ENCODE measurements at places on chromosomes 12 and 14.

GRCh38 chr12:52056801-52057637 lies 5.8 kb downstream of the NR4A1 start:
- peak; percentile 23 for DNase-seq

GRCh38 chr14:104546591-104547309 lies 32.8 kb upstream of the C14orf180 start:
- no peak for DNase-seq

- DNase-seq = no peak
Measured at GRCh38 chr12:90987520-90987919, 17.3 kb downstream of the EPYC start.

DNA sequence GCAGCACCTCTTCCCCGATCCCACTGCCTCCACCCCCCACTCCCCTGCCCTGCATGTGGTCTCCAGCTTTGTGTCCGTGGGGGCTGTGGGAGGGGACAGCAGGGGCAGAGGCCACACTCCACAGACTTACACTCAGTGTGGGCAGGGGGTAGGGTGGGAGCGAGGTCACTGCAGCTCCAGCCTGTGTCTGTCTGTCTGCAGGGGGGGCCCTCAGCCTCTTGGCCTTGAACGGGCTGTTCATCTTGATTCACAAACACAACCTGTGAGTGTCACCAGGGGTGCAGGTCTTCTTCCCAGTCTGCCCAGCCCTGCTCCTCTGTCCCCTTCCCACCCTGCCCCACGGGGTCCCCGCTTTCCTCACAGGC lies 6.5 kb downstream of the NOC4L start:
- DNase-seq = no peak

- DNase-seq = no peak
Measured at GRCh38 chr14:55052269-55052930, 953 bp downstream of the MAPK1IP1L start.

- no peak for DNase-seq
Measured at GRCh38 chr12:18966954-18967353, 162.6 kb upstream of the PLEKHA5 start.

DNA sequence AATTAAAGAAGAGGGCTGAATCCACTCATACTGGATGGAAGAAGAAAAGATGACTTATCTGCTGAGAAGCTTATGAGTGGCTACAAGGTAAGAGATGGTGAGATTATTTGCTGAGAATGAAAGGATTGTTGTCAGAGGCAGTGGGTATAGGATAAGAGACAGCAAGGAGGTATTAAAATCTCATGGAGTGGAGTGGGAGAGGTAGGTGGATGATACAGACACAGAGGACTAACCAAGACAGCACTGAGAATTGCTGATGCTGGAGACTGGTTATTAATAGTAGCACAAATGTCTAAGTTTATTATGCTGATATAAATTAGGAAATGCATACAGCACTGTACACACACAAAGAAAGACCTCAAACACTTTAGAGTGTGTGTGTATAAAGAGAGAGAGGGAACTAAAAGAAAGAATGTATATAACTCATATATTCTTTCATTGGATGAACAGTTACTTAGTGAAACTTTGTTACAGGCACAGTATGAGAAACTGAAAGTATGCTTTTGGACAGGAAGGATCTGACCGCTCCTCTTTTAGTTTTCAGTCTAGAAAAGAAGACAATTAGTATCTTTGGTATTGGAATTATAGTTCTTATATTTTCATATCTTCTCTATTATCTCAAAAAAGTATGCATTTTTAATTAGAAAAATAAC lies 543.1 kb downstream of the LRFN5 start:
- no peak for DNase-seq

GRCh38 chr12:91133871-91134270 lies 22.6 kb upstream of the LUM start:
- DNase-seq = no peak

DNA sequence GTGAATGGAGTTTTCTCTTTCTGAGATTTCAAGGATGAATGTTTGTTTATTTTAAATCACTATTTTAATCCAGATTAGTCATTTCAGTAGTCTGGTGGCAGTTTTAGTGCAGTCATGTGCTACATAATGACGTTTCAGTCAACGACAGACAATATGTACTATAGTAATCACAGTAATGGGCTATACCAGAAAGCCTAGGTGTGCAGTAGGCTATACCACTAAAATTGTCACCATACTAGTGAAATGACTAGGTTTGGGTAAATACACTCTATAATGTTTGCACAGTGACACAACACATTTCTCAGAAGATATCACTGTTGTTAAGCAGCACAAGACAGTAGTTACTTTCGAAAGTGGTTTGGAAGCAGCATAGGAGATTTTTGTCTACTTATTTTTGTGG lies 203.1 kb downstream of the ETNK1 start:
- DNase-seq = no peak

DNA sequence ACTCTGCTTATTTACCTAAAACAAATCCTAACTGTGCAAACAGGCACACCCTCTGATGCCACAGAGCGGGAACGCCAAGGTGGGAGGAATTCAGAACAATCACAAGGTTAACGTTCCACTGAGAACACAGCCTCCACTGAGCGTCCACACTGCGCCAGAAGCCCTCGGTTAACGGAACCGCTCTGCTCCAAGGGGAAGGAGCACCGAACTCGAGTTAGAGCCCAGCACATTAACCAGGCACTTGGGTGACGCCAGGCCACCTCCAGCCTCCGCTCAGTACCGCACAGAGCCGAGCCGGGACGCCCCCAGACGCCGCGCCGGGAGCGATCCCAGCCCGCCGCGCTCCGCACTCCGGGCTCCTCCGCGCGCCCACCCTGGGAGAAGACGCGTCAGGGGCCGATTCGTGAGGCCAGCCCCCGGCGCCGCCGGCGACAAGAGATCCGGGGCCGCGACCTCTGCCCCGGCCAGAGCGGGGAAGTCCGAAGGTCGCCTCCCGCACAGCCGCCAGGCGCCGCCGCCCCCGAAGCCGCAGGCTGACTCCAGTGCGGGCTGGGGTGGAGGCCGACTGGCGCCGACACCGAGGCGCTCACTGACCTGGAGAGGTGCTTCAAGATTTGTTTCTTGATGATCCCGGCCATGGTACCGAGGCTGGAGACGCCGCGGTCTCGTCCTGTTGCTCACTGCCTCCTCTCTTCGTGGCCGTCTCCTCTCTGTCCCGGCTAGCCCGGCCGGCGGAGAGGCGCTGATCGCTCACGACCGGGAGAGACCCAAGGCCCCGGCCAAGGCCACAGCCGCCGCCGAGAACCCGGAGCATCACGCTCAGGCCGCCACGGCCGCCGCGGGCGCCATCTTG lies 450 bp downstream of the BLTP3B start:
- peak; percentile 43 for DNase-seq

- DNase-seq = no peak
Measured at GRCh38 chr14:39827901-39828655, 395.8 kb upstream of the FBXO33 start.

DNA sequence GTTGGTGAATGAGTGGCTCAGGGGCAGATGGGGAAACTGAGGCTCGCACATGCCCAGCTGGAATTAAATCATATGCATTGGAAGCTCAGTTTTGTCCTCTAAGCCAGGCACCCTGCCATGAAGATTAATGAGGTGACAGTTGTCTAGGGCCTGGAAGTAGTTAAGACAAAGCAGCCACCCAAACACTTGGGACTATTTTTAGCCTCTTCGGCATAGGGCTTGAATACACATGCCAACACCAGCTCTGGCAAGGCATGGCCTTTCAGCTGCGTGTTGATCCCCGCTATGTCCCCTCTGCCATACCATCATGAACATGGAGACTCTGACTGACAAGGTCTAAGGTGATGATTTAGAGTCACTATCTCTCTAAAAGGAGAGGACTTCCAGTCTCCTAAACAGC lies 250.2 kb downstream of the KSR2 start:
- DNase-seq = no peak

- DNase-seq = no peak
Measured at GRCh38 chr12:121812320-121812871, 8.6 kb downstream of the SETD1B start.

- no peak for DNase-seq
Measured at GRCh38 chr12:116707751-116708150, 30.1 kb downstream of the SPRING1 start.

DNA sequence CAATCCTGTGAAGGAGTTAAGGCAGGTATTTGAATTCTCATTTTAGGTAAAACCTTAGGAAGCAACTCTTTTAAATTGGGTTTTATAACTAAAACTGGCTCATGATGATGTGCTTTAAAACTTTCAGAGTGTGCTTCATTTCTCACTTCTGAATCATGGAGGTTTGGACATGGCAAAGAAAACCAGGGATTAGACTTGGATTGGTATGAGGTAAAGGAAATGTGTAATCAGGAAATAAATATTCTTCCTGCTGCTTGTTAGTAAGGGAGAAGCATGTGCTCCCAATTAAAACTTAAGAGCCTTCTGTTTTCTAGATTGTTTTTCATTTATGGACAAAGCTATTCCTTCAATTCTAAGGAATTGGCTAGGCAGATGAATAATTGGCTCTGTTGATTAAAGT lies 57.4 kb downstream of the FBXO33 start:
- no peak for DNase-seq

- DNase-seq = no peak
Measured at GRCh38 chr14:34943506-34943905, 39.3 kb upstream of the SRP54 start.

- DNase-seq = no peak
Measured at GRCh38 chr14:91205459-91205858, 39.0 kb downstream of the GPR68 start.

- DNase-seq = no peak
Measured at GRCh38 chr12:116429826-116430360, 129.3 kb upstream of the MAP1LC3B2 start.

DNA sequence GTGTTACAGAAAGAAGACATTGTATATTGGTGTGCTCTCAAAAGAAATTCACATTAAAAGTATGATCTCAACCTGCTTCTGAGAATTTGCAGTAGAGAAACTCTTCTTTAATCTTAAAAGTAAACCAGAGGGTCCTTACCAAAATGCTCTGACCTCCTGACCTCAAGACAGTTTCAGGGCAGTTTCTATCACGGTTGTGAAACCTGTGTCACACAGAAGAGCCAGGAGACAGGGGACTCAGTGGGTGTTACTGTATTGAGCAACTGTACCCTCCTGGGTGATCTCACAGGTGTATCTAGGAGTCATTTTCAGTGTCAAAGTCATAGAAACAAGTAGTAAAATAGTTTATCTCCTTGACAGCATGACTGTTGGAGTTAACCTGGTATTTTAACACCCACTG lies 178.0 kb downstream of the GRIP1 start:
- DNase-seq = no peak

DNA sequence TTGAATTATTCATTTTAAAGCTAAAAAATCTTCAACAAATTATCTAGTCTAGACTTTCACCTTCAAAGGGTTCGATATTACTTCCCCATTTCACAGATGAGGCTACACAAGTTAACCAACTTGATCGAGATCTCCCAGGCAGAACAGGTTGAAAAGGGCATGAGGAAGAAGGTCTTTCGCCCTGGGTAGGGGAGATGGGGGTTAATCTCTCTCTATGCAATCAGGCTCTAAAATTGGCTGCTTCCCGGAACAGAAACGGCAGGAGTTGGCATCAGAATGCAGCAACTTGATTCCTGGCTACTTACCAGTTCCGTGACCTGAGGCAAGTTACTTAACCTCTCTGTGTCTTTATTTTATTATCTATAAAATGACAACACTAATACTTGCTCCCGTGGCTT lies 2.4 kb upstream of the CISTR start:
- DNase-seq = no peak

- no peak for DNase-seq
Measured at GRCh38 chr12:124379938-124380754, 85.3 kb downstream of the RFLNA start.

DNA sequence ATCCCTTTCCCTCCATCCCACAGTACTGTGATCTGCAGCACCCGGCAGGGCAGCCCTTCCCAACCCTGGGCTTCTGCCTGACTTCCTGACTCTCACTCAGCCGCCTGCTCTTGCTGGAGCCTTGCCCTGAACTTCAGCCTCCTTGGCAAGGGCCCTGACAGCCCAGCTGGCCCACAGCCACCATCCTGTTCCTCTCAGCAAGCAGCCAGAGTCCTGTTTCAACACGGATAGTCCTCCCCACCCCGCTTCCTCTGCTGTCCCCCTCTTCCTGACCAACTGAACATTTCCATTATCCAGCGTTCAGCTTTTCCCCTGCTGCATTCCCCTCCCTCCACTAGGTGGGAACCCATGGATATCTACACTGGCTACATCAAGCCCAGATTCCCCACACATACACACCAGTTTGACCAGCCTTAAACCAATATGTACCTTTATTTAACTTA lies 74.0 kb upstream of the MDM1 start:
- no peak for DNase-seq

DNA sequence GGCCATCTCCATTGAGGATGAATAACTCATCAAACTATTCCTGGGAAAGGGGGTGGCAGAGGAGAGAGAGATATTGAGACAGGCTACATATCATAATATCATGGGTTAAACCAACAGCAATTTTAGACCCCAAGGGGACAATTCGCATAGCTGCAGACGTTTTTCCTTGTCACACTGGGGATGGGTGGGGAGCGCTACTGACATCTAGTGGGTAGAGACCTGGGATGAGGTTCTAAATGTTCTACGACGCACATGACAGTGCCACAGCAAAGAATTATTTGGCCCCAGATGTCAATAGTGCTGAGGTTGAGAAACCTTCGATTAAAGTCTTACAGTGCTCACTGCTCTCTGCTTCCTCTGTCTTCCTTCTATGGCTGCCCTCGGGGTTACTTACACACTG lies 425.6 kb downstream of the NRXN3 start:
- no peak for DNase-seq

GRCh38 chr12:113142173-113142885 lies 6.8 kb upstream of the RASAL1 start:
- DNase-seq = no peak

DNA sequence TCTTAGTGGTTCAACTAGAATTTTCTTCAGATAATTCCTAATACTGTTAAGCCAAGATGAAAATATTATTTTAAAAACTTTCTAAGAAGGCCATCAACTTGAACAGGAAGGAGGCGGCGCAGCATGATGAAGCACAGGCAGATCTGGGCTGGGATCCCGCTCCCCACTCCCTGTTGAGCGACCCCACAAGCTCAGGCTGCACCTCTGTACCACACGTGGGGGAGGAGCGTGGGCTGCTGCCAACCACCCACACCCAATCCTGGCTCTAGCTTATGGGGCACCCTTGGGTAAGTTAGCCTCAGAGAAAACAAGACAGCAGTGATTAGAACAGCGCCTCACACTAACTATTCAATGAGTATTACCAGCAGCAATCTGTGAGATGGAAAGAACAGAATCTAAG lies 6.0 kb downstream of the MTERF2 start:
- DNase-seq = no peak

GRCh38 chr14:87002776-87003175 lies 990.2 kb downstream of the GALC start:
- DNase-seq = no peak

GRCh38 chr12:4252601-4253000 lies 21.0 kb upstream of the CCND2 start:
- no peak for DNase-seq
